Thymus (tissue), 14 donors: ENCODE measurements at places on chromosomes 4 and X. TPM values are rescaled to one million over a fixed set of nuclear protein-coding genes. Genes with fewer than 3 reads are reported as not detected.

DNA sequence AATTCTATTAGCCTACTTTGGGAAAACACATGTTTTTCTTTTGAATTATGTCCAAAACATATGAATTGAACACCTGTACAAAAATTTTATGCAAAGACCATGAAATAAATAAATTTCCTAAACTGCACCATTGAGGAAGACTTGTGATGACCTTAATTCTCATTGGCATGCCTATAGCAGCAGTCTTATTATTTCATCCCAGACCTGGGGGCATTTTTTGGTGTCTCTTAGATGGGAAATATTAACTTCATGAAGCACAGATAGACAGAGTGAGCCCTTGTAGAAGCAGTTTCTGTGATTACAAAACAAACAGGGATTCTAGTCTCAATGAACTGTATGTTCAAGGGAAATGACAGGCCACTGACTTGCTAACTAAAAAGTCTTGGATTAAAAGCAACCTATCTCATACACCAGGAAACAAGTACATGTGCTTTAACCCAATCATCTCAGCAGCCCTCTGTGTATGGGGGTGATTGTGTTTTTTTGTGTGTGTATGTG is 32.0 kb upstream of the HPGD start:
- no peak for DNase-seq

DNA sequence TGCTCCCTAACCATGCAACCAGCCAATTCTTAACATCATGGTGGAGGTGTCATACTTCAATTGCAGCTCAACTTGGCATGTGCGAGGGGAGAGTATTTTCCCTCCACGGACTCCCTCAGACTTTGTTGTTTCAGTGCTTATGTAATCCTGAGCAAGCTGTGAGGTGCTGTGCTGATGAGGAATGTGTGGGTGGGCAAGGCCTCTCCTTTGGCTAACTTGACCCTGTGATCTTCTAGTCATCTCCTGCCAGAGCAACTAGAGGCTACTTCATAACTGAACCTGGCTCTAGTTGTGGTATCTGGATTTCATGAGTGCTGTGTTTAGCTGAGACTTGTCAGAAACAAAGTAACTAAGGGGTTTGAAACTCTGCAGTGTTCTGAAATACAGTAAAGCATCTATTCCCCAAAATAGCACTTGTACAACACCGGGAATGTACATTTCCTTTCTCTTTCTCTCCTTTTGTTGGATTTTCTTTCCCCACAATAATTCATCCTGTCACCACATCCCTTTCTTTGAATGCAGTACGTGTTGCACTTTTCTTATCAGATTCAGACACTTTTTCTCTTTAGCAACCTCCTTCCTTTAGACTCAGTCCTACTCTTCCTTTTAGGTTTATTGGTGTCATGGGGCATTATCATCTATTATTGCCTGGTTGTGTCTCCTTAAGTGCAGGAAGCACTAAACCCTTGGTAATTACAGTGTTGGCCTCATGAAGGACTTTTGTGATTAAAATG is 415.2 kb upstream of the NR3C2 start:
- no peak for DNase-seq

- no peak for DNase-seq
Observed at GRCh38 chr4:53818104-53818503, 226.8 kb upstream of the LNX1 start.

DNA sequence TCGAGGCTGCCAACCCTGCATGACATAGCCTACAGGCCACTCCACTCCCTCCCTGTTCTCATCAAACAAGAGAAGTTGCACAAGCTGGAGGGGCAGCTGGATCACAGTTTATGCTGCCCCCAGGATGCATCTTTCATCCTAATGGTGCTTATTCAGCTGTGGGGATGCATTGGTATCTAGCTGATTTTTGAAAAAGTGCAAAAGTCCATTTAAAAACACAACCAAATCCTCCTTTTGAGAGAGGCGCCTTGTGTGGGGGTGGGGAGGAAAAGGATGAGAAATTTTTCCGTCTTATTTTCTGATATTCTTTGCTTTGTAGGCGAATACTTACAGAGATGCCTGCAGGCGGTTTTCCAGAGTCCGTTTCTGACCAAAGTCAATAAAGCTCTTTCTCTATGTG is 276.4 kb upstream of the BOD1L1 start:
- no peak for DNase-seq

GRCh38 chrX:20144491-20144890 is 2.9 kb upstream of the EIF1AX start:
- DNase-seq = no peak

DNA sequence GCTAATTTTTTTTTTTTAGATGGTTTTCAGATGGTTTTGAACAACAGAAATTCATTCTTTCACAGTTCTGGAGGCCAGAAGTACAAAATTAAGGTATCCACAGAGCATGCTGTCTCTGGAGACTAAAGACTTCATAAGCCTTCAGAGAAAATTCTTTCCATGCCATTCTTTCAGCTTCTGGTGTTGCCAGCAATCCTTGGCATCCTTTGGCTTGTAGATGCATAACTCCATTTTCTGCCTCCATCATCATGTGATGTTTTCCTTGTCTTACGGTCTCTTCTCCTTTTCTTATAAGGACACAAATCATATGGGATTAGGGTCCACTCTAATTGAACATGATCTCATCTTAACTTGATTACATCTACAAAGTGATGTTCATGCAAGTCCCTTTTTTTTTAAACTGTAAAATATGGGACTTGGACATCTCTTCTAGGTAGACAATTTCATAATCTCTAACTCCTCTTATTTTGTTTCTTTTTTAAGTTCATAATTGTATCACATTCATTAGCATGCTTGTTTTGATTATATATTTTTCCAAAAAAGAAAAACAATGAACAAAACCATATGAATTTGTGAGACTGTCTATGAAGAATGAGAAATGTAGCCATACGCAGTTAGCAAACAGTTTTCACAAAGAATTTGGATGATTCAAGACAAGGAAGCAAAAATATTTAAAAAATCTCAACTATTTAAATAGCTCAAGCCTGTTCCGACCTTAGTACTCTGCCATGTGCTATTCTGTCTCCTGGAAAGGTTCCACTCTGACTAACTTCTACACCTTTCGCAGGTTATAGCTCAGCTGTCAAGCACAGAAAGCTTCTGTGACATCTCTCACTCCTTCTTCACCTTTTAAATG is 53.1 kb upstream of the GIMD1 start:
- DNase-seq = no peak

DNA sequence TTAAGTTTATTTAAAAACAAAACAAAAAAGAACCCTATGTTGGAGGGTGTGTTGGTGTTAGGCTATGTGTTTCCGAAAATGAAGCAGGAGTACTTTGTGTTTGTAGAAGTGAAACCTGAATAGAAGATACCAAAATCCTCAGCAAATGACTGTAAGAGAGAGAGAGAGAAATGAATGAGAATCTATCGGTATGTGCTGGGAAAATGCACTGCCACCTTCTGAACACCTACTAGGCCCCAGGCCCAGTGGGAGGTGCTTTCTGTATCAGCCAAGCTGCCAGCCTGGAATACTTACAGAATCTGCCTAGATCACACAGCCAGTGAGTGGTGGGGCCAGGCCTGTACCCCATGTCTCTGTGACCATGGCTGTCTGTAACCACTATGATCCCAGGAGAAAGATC is 14.9 kb upstream of the PIM2 start:
- no peak for DNase-seq

DNA sequence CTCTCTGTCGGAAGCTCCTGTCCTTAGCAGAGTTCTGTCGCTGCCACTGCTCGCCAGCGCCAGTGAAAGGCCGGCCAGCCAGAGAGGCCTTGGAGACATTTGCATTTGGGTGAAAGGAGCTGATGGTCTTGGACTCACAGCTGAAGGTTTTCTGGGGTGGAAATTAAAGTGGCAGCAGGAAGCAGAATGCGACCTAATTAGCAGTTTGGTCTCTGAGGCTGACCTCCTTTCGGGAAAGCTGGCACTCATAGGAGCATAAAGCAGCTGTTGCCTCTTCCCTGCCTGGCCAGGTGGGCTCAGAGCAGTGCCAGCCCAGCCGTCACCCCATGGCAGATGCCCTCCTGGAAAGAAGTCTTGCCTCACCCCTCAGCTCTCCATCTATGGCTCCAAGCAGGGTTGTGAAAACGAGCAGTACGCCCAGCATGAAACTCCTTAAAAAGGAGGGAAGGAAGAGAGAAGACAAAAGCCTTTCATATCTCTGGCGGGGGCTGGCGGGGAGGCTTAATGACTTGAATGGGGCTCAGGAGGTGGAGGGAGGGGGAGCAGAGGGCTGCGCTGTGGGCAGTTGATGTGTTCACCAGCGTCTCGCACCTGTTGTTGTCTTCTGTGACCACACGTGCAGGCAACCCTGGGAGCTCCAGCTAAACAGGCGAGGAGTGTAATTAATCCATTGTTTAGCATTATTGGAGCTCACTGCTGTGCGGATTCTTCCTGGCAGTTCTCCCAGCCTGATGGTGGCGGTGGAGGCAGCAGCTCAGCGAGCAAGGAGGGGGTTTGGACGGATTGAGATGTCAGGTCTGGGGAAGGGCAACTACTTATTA is 264.0 kb downstream of the MID1IP1 start:
- DNase-seq = peak; percentile 10

GRCh38 chr4:176363072-176363471 is 43.3 kb downstream of the SPCS3 start:
- no peak for DNase-seq

PRR32 gene
- total RNA-seq = not detected

TEX13C gene
- total RNA-seq = not detected

GATA1 gene
- 0.57 TPM for total RNA-seq

FAM53A gene
- 1.0 TPM for total RNA-seq

APLN gene
- 0.90 TPM for total RNA-seq
